ENCODE measurements at places on chromosomes 4 and X.

DNA sequence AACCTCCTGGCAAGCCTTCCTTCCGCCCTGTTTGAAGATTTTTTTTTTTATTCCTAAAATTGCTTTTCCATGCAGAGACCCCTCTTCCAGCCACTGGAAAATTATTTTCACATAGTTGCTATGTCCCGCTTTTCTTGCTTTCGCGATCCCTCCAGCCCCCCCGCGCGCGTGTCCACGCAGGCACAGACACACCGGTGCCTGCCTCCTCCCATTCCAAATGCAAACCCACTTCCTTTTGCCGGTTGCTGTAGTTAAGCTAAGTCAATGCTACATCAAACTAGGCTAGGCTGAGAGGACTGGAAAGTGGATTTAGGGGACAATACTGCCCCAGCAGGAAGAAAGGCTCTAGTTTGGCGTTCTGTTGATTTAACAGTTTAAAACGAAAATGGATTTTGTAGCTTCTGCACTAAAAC is 111.0 kb downstream of the DHX15 start:
- no peak for DNase-seq

GRCh38 chr4:149781150-149781549 is 34.5 kb downstream of the IQCM start:
- DNase-seq, result no peak

GRCh38 chr4:153241970-153242838 is 38.0 kb downstream of the TRIM2 start:
- no peak for DNase-seq

GRCh38 chrX:18146954-18147353 is 73.7 kb downstream of the BEND2 start:
- no peak for DNase-seq

- DNase-seq, result no peak
These were observed 54.9 kb downstream of the PHOX2B start for GRCh38 chr4:41693629-41694028.

DNA sequence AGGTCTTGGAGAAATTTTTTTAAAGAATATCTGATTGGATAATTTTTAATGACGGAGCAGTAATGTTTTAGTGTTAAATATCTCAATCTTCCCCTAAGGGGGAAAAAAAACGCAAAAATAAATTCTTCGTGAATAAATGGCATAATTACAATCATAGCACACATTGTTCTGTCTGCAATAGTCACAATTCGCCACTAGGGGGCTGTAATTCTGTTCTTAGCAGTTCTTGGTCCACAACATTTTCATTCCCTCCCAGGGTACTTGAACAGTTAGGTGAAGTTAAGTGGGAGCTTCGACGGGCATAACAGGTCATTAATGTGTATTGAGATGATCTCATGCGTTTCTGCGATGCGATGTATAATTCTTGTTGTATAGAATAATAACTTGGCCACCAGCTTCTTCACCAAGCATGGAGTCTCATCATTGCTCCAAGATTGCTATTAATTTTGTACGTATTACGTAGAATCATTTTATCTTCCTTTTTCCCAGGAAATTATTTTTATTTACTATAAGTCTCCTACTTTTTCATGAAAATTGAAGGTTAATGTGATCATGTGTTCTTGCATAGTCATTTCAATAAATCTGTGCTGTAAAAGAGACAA is 27.2 kb downstream of the HTR2C start:
- no peak for DNase-seq

- DNase-seq, result no peak
These were observed 1125.8 kb downstream of the STIM2 start for GRCh38 chr4:27986476-27986875.

GRCh38 chrX:74535086-74535407 is 79.4 kb downstream of the RLIM start:
- DNase-seq, result no peak

- no peak for DNase-seq
These were observed 257.4 kb downstream of the NLGN4X start for GRCh38 chrX:5971300-5971699.

GRCh38 chr4:56067826-56068225 is 119.1 kb downstream of the CEP135 start:
- DNase-seq, result no peak

DNA sequence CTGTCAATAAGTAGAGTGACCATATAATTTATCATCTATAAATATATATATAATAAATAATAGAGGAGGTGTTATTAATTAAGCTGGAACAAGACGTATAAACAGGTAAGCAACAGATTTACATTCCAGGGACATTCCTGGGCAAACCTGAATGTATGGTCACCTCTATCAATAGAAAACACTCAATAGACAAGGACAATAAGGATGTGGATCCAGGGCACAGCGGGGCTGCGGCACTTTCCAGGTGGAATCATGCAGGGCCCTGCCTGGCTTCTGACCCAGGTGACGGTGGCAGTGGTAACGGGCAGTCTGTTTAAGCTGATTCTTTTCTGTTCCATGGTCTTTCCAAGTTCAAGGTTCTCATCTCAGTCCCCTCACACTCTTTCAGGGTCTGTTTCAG is 22.5 kb downstream of the ENPEP start:
- DNase-seq, result no peak

- DNase-seq, result no peak
These were observed 28.5 kb downstream of the TBCK start for GRCh38 chr4:106287353-106287969.

DNA sequence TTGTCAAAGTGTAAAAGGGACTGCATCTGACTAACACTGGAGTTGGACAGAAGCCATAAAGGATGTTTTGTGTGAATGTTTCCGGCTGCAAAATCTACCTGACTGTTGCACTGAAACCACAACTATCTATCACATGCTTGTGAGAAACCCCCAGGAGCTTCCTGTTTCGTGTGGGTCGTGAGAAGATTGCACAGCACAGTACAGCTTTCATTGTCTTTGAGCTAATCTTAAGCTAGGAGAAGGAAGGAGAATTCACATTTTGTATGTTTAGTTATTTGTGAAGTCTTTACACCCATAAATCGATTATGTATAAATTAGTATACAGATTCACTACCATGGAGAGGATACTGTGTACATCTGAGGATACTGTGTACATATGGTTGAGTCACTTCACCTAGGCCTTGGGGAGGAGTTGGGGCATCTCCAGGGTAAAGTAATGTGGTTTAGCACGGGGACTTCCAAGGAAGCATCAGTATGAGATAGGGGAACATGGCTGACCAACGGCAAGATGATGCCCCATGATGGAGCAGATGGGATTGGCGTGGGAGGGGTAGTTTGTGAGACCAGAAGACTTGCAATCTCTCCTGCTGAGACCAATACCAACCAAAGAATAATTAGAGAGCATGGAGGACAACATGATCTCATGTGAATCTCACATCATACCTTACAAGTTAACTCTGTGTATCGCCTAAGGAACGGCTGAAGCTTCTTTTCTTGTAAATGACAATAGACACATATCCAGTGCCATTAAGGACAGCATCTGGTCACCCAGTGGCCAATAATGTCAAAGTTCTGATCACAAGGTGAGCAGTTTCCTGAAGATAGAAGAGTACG is 43.1 kb upstream of the FAM9C start:
- no peak for DNase-seq

DNA sequence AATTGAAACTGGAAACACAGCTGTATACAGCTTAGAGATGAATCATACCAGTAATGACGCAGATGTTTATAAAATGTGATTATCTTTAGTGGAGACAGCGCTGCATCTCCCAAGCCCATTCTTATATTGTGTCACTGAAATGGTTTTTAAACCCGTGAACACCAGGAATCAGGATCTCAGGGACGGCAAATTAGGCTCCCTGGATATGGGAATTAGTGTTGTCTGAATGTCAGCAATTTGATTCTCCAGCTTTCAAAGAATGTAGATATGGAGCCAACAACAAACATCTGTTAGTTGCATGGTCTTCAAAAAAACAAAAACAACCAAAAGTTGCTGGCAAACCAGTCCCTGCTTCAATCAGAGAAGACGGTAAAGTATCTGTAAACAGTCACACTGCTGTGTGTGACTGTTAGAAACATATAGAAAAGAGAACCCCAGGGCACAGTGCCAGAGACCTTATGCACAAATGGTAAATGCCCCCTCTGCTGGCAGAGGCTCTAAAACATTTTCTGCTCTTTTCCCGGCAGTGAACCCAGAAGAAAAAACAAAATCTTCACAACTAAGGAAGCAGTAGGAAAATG is 351.9 kb upstream of the FTHL17 start:
- no peak for DNase-seq

Measured in activated CD4-positive, alpha-beta T cell treated with anti-CD3 and anti-CD28 coated beads, Interleukin-2, amount 50 U/mL, for 24 hours (primary cell).